Fibroblast of skin of scalp (primary cell): ENCODE measurements at places on chromosomes 11 and 22.
A peak's percentile ranks its signal among the peaks of the same experiment; 100 is the strongest.

- DNase-seq, result peak; percentile 60
Observed at GRCh38 chr11:102666331-102666957, 39.1 kb downstream of the MMP27 start.

GRCh38 chr22:47622541-47622940, 860.1 kb downstream of the TBC1D22A start:
- DNase-seq, result no peak

DNA sequence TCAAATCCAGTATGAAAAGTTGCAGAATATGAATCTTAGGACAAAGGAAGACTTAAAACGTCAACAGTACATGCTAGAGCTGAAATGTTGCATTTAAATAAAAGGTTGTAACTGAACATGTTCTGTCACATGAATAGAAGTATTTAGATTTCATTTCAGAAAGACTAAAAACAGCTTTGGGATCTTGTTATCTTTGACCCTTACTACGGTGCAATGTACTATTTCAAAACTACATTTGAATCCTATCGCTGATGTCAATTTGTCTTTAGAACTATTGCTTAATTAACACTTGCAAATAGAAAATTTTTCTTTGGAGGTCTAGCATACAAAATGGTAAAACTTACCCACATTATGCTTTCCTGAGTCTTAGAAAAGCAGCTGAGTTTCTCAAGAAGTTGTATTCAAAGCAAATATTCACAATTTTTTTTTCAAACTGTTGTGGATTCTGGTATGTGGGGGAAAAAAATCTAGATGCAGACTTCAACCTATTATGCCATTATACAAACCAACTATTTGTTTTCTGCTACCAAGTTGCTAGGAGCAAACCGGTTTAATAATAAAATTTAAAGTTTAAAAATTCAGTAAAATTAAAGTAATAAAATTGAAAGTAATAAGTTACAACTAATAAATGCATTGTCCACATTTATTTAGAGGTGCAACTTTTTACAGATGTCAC, 25.4 kb downstream of the CSTF3 start:
- DNase-seq, result no peak

DNA sequence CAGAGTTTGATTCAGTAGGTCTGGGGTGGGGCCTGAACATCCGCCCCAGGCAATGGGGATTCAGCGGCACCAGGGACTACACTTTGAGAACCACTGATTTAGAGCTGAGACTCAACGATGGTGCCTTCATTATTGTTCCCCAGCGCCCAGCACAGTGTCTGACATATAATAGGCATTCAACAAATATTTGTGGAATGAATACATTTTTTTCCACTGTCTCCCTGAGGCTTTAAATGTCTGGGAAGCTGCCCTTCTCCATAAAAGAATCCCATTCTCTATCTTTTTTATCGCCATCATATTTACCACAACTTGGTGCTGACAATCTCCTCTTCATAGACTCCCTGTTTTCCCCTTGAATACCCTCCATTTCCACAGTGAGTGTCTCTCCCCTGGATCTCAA, 23.6 kb upstream of the LMO2 start:
- DNase-seq, result peak; percentile 61

DNA sequence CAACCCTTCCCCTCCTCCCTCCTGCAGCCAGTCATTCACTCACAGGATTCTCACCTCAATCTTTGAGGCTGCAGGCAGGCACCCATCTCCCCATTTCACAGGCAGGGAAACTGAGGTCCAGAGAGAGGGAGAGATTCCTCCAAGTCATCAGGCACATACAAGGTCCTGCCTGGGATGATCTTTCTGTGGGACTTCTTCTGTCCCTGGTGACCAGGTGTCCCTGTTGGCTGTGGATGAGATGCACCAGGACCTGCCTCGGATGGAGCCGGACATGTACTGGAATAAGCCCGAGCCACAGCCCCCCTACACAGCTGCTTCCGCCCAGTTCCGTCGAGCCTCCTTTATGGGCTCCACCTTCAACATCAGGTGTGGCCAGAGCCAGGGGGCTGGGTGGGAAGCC, 7.8 kb downstream of the FTH1 start:
- no peak for DNase-seq

DNA sequence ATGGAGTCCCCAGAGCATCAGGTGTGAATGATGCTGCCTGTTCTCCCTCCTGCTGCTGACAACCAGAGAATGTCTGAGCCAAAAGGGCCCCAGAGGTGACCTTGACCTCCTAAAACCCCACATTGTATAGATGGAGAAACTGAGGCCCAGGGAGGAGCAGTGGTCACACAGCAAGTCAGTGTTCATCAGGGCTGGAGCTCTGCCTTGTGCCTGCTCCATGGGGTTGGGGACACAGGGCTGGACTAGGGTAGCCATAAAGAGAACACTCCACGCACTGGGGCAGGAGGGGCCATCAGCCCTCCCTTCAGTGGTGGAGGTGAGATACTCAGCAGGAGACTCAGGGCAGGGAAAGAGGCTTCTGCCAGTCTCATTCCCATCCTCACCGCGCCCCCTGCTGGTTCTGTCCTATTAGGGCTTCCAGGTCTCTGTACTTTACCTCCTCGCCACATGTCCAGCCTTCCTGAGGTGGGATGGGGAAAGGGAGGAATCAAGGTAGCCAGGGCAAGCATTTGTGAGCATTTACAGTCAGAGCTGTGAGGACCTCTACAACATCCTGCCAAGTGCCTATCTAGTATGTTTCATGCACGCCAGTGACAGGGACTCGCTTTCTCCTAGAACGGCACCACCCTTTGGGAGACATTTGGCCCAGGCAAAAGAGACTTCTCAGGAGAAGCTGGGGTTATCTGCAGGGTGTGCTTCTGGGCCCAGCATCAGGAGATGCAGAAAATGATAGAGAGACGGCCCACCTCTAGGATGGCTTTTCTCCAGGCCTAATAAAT, 43.2 kb downstream of the NEU3 start:
- peak; percentile 52 for DNase-seq

DNA sequence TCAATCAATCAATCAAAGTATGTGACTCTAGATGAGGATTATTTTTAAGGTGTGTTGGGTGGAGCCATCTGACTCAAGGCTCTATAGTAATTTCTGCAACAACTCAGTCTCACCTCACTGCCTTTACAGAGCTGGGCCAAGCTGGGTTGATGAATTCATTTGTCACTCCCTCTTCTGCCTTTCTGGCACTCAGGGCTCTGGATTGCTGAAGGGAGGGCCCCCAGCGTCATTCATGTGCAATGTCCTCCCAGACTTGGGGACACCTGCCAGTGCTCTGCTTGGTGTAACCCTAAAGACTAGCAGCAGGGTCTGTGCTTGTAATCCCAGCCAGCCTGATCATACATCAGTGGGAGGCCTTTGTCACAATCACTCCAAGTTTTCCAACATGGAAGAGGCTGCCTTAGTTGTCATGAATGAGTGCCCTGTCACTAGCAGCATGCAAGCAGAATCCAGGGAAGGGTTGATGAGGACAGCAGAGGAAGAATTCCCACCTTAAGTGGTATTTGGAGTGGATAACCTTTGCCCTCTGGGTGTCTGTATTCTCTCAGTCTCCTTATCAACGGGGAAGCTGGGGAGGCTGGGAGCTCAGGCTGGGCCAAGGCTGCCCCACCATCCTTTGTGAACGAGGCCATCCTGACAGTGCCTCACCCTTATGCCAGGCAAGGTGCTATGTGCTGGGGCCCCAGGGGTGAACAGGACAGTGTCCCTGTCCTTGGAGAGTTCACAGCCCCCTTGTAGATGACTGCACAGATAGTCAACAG, 2.0 kb upstream of the TP53I11 start:
- no peak for DNase-seq

GRCh38 chr11:124470561-124471227, 25.2 kb upstream of the OR8B8 start:
- DNase-seq, result no peak

DNA sequence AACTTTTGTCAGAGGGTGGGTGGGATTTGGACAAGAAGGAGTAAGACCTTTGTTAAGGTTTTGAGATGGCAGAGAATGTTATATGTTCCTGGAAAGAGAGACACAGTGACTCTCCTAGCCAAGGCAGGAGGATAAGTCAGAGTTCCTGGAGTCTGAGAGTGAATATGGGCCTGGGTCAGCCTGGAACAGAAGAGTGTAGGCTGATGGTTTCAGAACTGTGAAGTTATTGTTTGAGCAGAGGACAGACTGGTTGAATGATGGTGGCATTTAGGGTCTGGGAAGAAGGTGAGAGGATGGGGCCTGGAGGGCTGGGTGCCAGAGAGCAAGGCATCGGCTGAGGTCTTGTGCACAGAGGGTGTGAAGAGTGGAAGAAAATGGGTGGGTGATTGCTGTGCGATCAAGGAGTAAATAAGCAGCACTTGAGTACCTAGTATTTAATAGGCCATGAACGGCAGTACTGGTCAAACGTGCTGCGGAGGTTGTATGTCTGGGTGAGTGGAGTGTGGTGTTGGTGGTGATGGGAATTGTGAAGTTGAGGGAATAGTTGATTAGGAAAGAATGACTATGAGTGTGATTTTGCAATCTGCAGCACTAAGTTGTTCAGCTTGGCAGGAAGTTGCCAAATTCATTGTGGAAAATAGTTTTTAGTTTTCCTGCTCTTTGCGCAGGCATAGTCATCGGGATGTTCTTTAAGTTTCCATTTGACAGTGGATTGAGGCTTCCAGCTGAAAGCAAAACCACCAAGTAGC, 1.8 kb downstream of the PANX1 start:
- DNase-seq, result peak; percentile 82

DNA sequence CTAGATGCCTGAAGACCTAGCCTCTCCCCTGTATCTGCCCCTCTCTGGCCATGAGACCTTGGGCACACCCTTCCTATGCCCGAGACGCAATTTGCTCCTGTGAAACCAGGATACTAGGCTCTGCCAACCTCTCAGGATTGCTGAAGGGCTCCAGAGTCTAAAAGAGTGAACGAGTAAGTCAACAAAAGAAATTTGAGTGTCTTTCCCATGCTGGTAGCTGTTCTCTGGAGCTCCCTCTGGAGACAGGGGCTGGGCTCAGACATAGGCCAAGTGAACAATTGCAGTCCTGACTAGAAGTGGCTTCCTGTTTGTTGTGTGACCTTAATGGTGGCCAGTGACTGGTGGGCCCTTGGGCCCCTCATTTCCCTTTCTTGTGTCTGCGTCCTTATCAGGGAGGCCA, 189.0 kb upstream of the NARS2 start:
- DNase-seq, result no peak

DNA sequence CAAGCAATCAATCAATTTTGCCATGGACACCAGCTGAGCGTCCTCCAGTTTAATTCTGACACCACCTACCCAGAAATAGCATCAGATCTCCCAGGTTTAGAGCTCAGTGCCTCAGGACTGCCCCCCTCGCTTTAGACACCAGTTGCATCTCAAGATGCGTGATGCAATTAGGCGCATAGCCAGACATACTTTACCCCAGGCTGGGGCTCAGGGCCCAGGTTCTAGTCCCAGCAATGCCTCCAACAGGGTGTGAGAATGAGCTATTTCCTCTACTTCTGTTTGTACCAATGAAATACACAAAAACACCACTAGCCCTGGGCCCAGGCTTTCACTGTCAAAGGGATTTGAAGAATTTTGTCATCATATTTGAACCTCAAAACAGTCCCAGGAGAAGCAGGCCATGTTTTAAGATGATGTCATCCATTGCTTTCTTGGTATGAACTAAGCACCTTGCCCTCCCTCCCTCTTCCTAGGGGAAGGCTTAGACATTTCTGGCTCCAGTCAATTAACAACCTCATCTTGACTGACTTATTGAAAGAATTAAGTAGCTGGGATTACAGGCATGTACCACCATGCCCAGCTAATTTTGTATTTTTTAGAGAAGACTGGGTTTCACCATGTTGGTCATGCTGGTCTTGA, 61.5 kb upstream of the INCENP start:
- DNase-seq, result no peak

DNA sequence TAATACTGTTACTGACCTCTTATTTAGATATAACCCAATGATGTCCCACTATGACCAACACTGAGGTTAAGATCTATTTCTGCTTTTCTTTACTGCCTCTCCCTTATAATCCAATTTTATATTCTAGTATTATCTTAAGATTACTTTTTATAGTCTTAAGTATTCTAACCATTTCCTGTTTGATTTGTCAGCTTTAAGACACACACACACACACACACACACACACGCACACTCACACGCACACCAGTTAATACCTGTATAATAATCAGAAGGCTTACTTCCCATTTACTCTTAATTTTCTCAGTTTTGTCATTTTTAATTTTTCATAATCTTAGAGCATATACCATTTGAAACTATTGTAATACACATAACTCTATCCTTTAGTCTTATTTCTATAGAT, 226.0 kb upstream of the C11orf87 start:
- peak; percentile 53 for DNase-seq

GRCh38 chr22:27843441-27843840, 41.9 kb upstream of the MN1 start:
- DNase-seq, result no peak

- no peak for DNase-seq
Observed at GRCh38 chr22:24315367-24315966, 44.8 kb downstream of the SPECC1L start.

GRCh38 chr11:16186680-16187079, 169.7 kb downstream of the SOX6 start:
- DNase-seq, result no peak

- DNase-seq, result peak; percentile 85
Observed at GRCh38 chr22:27919942-27920755, 1.1 kb upstream of the PITPNB start.

DNA sequence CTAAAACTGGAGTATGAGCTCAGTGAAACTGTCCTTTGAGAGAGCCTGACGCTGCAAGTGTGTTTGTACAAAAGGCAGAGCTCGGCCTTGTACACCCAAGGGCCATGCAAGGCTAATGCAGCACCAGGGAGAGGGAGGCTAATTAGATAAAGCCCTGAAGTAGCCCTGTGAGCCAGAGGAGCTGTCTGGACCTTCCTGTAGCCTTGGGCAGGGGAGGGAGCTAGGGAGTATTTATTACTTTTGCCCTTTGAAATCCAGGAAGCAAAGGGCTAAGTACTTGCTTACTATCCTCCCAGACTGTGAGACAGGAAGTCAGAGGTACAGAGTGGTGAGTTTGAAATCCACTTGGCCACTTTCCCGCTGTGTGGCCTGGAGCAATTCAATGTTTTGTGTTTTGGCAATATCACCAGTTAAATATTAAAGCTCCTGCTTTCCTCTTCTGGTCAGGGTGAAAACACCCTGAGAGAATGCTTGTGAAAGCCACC, 10.2 kb upstream of the LDHA start:
- DNase-seq, result peak; percentile 77

- no peak for DNase-seq
Observed at GRCh38 chr22:37659897-37660708, 1.6 kb downstream of the PDXP start.
